ENCODE measurements at places on chromosomes 12 and 14.

GRCh38 chr14:64654901-64655300 is 49.3 kb upstream of the PLEKHG3 start:
- DNase-seq, result no peak

DNA sequence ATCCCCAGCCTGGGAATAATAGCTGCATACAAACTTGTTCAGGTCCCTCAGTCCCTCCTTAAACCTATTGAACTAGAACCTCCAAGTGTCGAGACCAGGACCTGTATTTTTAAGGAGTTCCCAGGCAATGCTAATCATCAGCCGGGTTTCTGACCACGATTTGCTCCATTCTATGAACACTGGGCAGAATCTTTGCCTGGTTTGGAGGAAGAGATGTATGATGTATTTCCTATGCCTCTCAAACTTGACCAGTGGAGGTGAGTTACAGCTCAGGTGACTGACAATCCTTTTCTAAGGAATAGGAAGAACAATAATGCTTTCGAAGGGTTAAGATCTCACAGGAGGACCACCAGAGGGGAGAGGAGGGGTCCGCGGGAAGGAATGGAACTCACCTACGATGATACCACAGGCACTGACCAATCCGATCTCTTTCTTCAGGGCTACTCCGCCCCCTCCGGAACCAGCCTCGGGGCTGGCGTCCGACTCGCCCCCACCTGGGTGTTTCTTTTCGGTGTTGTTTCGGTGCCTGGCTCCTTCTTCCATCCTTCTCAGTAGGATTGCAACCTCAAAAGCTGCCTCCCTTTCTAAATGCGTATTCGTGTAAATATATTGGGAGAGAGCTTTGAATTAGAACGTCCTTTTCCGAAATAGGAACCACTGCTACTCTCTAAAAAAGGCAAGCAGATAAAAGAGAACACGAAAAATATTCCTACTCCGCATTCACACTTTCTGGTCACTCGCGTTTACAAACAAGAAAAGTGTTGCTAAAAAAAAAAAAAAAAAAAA is 895 bp downstream of the SLC7A8 start:
- DNase-seq, result no peak

DNA sequence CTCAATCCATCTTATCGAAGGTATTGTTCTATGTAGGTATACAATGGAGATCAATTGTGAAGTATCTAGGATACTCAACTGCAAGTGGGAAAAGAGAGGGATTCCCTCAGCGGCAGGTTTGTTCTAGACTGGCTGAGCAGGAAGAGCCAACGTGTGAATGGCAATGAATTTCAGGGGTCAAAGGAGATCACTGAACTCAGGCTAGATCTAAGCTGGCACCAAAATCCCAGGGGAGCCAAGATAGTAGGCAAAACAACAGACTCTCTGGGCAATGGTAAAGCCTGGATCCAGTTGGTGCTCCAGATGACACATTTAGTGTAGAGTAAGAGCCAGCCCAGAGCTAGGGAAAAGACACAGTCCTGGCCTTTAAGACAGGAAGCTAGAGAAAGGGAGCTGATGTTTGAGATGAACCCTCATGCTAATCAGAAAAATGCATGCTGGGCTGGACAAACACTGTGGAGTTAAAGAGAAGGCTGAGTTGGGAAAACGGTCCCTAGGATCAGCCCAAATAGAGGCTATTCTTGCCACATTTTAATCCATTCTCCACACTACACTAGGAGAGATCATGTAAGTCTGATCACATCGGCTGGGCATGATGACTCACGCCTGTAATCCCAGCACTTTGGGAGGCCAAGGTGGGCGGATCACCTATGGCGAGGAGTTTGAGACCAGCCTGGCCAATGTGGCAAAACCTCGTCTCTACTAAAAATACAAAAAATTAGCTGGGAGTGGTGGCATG is 45.6 kb downstream of the EFCAB11 start:
- no peak for DNase-seq

DNA sequence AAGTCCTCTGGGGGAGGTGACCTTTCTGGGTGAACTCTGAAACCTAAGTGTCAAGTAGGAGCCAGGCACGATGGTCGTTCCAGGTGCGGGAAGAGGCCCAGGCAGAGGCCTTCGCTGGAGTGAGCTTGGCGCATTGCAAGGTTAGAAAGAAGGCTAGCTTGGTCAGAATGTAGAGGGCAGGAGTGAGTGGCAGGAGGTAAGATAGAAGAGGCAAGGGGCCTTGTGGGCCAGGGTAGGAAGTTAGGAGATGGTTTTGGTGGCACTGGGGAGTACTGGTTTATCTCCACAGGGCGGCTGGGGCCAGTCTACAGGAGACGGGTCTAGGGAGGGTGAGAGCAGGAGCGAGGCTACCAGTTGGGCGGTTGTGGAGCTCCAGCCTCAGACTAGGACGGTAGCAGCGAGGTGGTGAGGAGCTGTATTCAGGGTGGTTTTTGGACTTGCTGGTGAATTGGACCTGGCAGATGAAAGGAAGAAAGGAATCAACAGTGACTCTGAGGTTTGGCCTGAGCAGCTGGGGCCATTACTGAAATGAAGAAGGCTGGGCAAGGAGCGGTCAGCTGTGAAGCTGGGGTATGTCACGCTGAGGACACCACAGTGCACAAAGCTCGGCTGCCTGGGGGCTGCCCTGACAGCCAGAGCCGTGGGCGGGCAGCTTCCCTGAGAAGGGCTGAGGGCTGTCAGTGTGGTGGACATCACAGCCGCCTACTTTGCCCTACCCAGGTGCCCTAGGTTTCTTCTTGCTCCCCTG is 9.0 kb downstream of the MLXIP start:
- DNase-seq, result peak; percentile 72

DNA sequence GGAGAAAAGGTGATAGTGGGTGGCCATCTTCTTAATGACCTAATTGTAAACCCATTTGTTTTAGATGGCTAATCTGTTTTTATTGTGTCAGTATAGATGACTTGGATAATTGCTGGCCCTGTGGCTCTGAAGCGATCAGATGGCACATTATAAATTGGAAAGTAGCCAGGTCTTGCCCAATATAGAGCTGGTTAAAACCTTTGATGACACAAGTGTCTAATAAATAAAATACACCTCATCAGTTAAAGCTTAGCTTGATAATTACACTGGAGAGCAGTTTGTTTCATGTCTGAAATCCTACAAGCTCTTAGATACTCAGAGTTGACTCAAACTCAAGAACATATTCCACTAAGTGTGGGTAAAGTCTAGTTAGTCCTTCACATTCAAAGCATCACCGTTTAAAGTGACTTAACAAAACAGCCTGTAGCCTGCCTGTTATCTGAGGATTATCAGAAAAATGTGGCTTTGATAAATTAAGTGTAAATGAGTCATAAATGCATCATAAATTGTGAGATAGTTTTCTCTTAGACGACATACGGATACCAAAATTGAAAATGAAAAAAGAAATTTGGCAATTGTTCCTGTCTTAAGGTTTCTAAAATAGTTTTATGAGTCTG is 280.9 kb downstream of the LRIG3 start:
- no peak for DNase-seq

DNA sequence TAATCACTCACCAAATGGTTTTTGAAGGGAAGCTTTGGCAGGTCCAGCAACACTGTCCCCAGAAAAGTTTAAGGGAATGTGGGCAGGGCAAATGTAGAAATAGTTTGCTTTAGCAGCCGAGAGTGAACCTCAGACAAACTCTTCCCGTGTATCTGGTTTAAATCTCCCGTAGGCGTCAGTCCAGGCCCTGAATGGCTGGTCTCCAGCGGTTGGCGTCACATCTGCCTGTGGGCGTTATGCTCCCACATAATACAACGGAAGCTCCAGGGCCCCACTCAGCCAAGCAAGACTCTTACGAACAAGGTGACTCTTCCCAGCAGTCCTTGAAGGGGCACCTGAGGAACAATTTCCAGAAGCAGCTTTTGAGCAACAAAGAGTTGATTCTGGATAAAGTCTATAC is 942 bp downstream of the ZC2HC1C start:
- DNase-seq, result no peak

DNA sequence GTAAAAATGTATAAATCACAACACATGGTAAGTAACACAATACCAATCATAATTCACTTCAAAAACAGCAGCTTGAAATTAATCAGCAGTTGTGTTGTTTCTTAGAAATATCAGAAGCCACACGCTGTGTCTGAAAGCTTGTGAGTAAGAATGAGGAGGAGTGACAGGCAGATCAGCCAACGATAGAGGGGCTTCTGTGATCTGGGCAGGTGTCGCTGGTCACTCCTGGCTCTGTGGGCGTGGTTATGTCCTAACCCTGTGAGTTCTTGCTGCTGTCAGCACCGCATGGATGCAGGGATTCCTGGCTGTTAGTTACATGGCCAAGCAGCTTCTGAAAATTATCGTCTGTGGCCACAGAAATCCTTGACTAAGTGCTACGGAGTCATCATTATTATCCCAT is 123.4 kb downstream of the SLC25A47 start:
- DNase-seq, result no peak
